ENCODE measurements at places on chromosomes 3 and 15.
A peak's percentile ranks its signal among the peaks of the same experiment; 100 is the strongest.

DNA sequence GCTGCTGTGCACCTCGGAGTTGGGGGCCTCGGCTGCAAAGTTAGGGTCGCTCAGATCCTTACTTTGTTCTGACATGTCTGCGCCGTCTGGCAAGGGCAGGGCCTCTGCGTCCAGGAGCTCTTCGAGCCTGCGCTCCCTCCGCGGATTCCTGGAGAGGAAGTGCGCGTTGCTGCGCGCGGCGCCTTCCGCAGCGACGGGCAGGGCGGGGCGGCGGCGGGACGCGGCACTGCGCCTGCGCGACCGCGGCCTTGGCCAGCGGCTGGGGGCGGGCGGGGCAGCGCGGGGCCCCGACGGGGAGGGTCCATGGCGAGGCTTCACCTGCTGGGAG, at the start of gene NDN:
Gene NDN, minus strand, starts transcription at position 163 of the 328 bp plus-strand sequence. Its CDS starts 88 bp downstream, at position 75.
- DNase-seq = peak; percentile 60

DNA sequence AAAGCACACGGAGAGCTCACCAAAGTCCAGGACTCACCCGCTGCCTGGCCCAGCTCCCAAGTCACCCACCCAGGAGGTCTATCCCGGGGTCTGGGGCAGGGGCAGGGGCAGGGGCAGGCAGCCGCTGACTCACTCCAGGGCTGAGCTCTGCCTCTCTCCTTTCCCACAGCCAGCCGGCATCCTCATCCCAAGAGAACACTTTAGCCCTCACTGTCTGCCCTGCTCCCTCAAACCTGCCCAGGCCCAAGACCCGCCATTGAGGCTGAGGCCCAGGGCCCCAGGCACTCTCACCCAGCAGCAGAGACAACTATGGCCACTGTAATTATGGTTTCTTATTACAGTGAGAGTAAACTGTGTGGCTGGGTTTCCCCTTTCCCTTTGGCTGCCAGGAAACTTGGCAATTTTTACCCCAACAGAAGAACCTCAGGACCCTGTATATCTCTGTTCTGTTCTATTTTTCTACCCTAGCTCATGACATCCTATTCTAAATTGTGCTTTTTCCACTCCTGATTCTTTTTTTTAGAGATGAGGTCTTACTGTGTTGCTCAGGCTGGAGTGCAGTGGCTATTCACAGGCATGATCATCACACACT, 53.0 kb downstream of the IQSEC1 start:
- DNase-seq = no peak

DNA sequence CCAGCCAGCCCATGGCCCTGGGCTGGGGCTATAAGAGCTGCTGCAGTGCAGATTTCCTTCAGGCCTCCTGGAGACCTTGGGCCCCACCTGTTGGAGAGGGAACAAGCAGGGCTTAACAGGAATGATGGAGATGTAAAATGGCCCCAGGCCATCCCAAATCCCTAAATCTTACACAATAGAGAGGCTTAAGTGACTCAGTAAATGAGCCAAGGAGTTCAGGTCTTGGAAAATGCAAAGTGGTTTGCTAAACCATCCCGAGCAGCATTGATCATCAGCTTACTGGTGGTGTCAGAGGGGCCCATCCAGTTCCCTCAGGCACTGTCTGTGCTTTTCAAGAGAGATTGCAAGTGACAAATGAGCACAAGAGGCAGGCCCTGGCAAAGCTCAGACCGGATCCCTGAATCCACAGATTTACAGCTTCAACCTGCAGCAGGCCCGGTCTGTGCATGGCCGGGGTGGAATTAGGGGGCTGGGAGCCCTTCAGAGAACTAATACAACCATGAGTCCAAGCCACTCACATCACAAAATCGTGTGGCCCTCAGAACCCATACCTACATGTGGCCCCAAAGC, 325.4 kb downstream of the UACA start:
- DNase-seq = no peak

GRCh38 chr3:125478326-125478725, 41.7 kb downstream of the SNX4 start:
- peak; percentile 6 for DNase-seq

GRCh38 chr15:89521605-89522004, 25.2 kb upstream of the RHCG start:
- no peak for DNase-seq

DNA sequence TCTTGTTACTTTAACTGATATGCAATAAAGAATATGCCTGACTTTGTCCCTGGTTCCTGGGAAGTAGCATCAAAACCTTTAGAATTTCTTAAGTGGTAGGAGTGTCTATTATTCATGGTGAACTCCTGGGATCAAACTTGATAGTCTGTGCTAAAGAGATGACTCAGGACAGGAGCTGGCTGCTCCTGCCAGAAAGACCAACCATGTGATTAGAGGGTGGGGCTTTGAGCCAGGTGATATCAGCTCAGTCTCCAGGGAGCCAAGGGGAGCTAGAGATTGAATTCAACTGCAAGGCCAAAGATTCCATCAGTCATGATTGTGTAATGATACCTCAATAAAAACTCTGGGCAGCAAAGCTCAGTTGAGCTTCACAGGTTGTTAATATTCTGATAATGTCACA, 20.6 kb upstream of the TMC3 start:
- no peak for DNase-seq

DNA sequence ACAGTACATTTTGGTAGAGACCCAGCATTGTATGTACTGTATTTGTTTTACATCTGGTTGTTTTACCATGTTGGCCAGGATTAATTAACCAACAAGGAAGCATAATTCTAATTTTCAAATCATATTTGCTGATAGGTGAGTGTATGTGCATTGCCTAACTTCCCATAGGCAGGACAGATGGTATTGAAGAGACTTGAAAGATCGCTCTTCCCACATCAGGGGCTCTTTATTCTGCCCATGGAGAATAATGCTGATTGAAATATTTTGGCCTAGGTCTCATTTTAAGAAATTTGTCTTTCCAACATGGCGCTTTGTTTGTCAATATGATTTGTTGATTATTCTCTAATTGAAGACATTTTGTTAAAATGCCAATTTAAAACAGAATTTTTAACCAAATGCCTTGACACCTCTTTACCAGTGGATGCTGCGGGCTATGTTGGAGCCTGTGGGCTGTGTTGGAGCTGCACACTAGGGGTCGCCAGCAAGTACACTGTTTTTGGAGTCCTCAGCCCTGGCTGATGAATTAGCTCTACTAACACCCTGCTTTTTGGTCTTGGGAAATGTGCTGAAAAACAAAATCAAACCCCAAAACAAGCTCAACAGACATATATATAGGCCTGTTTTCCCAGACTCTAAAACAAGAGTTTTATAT, 5.3 kb downstream of the P2RY12 start:
- DNase-seq = no peak

GRCh38 chr3:39849992-39850715, 40.7 kb downstream of the MYRIP start:
- no peak for DNase-seq

- DNase-seq = peak; percentile 93
These were observed 338.2 kb upstream of the SLCO3A1 start for GRCh38 chr15:91515188-91515754.

- no peak for DNase-seq
These were observed 79.2 kb downstream of the PLSCR2 start for GRCh38 chr3:146390006-146390772.
